ENCODE measurements at places on chromosomes 6 and 20.

DNA sequence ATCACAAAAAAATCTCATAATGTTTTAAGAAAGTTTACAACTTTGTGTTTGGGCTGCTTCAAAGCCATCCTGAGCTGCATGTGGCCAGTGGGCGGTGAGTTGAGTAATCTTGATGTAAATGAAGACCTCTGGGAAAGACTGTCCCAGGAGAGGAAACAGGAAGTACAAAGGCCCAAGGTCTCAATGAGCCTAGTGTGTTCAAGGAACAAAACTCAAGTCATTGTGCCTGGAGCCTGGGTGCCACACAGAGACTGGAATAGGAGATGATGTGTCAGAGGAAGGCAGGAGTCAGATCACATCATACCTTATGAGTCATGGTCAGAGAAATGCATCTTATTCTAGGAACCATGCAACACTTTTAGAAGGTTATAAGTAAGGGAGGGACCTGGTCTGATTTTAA is 51.5 kb downstream of the COL19A1 start:
- DNase-seq, result no peak

GRCh38 chr6:516213-516612 is 124.7 kb downstream of the IRF4 start:
- DNase-seq, result no peak

DNA sequence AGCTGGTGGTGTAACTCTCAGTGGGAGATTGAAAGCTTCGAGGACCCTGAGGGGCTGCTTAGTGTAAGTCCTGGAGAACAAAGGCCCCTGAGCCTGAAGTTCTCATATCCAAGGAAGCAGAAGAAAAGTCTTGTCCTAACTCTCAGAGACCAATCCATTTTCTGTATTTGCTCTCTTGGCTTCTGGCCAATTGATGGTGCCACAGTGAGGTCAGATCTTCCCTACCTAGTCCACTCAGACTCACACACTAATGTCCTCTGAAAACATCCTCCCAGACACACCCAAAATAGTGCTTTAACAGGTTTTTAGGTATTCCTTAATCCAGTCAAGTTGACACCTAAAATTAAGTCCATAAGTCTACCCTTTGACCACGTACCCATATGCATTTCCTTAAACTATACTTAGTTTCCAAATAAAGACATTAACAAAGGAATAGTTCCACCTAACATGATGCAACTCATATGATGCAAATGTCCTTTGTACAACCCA is 29.4 kb downstream of the ZNF292 start:
- no peak for DNase-seq

DNA sequence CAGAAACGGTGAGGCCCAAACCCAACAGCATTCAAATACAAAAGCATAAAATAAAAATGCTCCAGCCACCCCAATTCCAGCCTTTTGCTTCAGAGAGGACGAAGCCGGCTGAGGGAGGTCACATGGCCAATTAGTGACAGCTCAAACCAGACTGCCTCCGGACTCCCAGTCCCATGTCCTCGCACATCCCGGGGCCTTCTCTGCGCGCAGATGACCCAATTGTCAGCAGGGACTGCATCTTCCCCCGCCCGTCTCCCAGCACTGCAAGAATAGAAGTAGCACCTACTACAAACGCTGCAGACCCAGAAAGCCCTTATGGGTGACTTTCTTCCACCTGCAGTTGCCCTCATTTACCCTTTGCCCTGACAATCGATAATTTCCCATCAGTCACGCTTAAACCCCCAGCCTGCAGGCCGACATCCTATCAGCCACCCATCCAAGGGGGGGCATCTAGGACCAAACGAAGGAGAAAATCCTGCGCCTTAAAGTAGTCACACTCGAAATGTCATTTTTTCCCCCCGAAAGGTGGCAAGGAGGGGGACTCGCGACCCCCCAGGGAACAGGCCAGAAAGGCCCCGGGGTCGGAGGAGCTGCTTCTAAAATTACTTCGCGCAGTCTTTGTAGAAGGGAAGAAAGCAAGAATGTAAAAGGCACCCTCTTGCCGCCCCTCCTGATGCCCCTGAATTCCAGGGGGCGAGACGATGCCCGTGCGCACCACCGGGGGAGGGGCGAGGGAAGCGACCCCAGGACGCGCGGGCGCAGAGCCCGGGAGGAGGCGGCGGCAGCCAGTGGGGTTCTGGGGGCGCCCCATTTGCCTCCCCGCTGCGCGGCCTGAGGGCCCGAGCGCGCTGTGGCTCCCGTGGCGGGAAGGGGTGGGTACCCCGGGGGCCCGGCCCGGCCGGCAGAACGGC is 792 bp downstream of the SLC23A2 start:
- DNase-seq, result peak; percentile 10

- DNase-seq, result no peak
Measured at GRCh38 chr20:39468703-39469102, 506.6 kb downstream of the DHX35 start.

- no peak for DNase-seq
Measured at GRCh38 chr6:69146385-69146784, 511.3 kb downstream of the ADGRB3 start.

DNA sequence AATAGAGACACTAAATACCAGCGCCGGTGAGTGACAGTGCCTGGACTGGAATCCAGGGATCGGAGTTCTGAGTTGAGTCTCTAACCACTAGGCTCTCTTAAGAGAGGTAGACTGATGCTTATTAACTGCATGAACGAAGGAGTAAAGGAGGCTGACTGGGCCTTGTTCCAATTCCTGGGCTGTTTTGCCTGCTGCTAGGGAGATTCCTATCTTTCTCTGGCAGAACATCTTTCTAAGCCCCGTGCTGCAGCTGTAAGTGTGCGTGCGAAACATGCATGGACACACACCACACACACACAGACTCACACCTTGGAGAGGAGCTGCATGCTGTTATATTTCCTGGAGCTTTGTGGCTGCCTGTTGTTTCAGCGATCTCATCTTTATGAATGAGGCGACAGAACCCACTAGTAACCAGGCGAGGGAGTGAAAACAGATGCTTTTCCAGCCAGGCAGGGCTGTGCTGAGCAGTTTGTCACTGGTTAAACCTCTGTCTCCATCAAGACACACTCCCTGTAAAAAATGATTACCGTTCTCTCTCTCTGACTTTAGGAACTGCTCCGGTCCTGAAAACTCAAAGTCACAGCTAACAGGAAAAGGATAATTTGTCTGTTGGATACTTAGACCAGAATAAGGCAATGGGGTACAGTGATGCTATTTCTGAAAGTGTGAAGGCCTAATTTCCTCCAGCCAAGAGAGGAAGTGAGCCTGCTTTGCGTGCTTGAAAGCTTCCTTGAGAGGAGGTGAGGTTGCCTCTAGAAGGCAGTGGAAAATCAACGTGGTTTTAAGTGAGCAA is 157.4 kb upstream of the ZNF217 start:
- DNase-seq, result no peak

DNA sequence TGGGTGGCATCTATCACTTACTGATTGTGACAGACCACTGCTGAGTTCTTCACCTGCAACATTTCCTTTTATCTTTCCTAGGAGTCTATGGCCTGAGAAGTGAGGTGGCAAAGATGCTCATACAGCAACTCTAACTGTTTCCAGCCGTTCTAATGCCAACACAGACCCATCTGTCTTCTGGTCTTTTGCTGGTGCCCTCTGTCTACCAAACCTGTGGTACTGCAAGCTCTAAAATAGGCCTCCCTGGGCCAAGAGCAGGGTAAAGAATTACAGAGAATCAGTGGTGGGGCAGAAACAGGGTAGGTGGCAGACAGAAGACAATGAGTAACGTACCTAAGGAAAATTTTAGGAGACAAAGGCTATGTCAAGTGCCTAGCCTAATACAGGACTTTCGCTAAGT is 611.0 kb upstream of the FLRT3 start:
- DNase-seq, result no peak

DNA sequence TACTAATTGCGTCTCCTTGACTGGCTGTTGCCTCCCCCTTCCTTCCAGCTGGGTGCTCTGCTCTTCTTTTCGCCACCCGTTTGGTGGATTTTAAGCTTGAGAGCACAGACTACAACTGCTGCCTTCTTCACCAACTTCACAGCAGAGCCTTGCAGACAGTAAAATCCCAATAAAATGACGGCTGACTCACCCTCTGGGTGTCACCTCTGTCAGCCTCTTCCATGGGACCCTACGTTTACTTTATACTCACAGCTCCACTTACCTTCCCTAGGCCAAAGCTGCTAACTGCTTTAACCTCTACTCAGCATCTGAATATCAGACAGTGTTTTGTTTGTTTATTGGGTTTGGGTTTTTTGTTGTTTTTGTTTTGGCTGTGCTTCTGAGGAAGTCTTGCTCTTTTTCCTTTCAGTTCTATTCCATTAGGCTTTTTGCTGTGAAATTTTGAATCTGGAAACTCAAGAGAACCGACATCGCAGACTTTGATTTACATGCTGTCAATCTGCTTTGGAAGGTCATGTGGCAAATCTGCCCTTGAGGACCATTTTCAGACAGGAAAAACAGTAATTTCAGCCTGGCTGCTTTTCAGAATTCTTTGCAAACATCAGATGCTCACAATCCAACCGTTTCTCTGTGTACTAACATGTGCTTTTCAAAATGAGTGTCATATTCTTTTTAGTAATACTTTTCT is 2.4 kb downstream of the AGPAT4 start:
- no peak for DNase-seq

- no peak for DNase-seq
Measured at GRCh38 chr6:16727996-16728395, 33.3 kb downstream of the ATXN1 start.

- DNase-seq, result no peak
Measured at GRCh38 chr6:39758905-39759605, 33.1 kb upstream of the DAAM2 start.

- no peak for DNase-seq
Measured at GRCh38 chr6:136604328-136604825, 54.2 kb upstream of the MAP7 start.

All from T-helper 9 cell (primary cell).